Lung (tissue), 17 donors: ENCODE measurements at places on chromosomes 16 and 17.

DNA sequence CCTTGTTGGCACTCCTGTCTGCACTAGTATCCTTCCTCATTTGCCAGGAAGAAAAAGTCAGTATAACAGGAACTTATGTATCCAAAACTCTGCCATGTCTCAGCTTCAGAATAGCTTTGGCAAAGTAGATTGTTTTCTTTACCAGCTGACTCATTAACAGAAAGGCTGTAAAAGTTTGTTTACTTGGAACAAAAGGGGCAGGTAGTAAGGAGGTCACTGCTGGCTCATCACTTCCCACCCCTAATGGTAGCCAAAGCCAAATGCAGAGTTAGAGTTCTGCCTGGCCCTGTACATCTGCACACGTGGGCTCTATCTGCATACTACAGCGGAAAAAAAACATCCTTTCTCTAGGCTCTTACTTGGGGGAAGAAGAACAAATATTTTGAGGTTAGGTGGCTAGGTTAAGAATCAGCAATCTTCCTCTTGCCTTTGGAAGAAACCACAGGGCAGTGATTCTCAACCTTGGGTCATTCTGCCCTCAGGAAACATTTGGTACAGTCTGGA, 90.9 kb upstream of the BCAR1 start:
- no peak for DNase-seq

DNA sequence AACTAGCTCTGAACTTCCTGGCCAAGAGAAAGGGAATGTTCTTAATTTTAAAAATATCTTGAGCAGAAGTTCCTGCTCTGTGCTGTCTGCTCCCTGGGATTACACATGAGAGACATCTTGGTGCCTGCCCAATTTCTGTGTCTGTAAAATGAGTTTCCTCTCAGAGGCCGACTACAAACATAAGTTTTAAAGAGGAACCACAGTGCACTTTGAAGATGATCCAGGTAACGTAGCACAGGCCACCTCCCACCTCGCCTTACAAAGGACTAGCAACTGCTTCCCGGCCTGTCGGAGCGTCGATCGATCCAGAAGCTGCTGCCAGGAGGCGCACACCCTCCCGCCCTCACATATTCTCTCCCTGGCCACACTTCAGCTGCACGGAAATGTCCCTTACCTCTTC, 55.0 kb upstream of the ATP2A3 start:
- no peak for DNase-seq

- no peak for DNase-seq
Measured at GRCh38 chr16:57165483-57165882, 20.4 kb downstream of the PSME3IP1 start.

DNA sequence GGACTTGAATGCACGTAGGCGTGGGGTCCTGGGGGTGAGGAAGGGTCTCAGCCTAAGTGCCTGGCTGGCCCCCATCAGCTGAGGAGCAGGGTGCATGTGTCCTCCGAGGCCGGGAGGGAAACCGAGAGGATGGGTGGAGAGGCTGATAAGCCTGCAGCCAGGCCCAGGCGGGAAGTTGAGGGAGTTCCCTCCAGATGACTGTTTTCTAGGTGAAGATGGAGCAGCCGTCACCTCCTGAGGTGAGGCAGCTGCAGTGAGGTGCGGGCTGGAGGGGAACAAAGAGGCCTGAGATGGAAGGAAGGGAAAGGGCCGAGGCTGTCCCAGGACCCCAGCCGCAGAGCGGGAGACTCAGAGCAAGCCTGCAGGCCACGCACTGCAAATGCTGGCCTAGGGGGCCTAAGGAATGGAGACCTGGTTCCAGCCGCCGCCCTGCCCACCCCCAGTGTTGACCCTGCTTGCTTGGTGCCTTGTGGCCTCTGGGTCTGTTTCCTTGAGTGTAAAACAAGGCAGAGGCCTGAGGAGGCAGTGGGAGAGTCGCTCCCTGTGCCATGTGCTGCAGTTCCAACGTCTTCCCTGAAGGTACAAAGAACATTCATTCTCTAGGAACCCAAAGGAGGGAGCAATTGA, 3.0 kb downstream of the PECAM1 start:
- no peak for DNase-seq

GRCh38 chr17:48541036-48541576, 3.8 kb downstream of the HOXB2 start:
- peak; percentile 39 for DNase-seq

- no peak for DNase-seq
Measured at GRCh38 chr17:64698725-64699124, 36.6 kb upstream of the SMURF2 start.

GRCh38 chr17:70408768-70409167, 239.4 kb downstream of the KCNJ2 start:
- DNase-seq, result no peak

- peak; percentile 83 for DNase-seq
Measured at GRCh38 chr17:79965806-79966205, 69.9 kb downstream of the TBC1D16 start.

DNA sequence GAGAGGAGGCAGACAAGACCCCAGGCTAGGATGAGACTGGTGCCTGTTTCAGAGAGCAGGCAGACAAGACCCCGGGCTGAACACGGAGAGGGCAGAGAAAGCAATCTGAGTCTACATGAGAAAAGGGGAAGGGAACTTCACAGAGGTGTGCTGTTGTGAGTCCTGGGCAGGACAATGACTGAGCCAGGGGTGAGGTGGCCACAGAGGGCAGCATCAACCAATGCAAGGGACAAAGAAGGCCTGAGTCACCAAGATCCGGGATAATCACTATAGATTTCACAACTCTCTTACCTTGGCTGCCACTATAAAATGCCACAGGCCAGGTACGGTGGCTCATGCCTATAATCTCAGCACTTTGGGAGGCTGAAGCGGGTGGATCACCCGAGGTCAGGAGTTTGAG, 89.0 kb downstream of the SLC39A11 start:
- no peak for DNase-seq

GRCh38 chr17:48074322-48075081, 26.3 kb downstream of the NFE2L1 start:
- peak; percentile 80 for DNase-seq
